ENCODE measurements at places on chromosomes 12 and 14. TPM values are rescaled to one million over a fixed set of nuclear protein-coding genes. Genes with fewer than 3 reads are reported as not detected.

The FRMD6 gene
- 73.4 TPM for total RNA-seq

The DEGS2 gene
- total RNA-seq = 13.2 TPM

The ARG2 gene
- 87.3 TPM for total RNA-seq

The GALNT6 gene
- 31.4 TPM for total RNA-seq

The KCNJ8 gene
- total RNA-seq = 4.0 TPM

The MYF6 gene
- total RNA-seq = not detected

The KRT75 gene
- total RNA-seq = not detected

GRCh38 chr14:92589213-92589852, 75.8 kb downstream of the RIN3 start:
- DNase-seq = peak; percentile 77

DNA sequence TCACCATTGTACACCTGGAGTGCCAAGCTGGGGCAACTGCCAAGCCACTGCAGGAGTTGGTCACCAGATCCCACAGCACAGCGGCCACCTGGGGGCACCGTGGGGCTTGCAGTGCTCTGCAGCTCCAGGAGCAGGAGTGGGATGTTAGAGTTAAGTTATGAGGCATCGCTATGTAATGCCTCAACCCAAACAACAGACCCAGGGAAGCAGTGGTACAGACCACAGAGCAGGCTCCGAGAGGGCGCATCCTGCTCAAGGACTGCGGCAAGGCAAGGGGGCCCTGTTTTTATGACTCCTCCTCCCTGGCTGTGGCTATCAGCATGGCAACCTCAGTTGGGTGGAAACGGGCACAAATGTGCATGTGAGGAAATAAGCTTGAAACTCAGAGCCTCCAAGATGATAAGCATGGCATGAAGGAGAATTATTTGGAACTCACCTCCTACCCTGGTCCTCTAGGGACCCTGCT, 63.1 kb downstream of the ARL6IP4 start:
- peak; percentile 83 for DNase-seq

DNA sequence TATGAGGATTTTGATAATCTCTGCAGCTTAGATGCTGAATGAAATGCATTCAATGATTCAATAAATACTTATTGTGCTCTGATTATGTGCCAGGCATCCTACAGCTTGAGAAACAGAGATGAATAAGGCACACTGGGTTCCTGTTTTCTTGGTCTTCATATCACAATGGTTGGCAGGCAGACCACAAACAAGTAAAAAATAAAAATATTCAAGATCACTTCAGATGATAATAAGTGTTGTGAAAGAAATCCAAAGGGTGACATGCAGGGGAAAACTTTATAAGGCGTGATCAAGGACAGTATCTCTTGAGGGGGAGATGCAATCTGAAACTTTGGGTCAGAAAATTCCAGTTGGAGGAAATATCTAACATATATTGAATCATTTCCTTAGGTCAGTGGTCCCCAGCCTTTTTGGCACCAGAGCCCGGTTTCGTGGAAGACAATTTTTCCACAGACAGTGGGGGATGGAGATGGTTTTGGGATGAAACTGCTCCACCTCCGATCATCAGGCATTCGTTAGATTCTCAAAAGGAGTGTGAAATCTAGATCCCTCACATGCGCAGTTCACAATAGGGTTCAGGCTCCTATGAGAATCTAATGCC, 73.7 kb upstream of the RAP1B start:
- DNase-seq = no peak

- no peak for DNase-seq
Observed at GRCh38 chr12:111180426-111181142, 188.3 kb downstream of the PHETA1 start.

DNA sequence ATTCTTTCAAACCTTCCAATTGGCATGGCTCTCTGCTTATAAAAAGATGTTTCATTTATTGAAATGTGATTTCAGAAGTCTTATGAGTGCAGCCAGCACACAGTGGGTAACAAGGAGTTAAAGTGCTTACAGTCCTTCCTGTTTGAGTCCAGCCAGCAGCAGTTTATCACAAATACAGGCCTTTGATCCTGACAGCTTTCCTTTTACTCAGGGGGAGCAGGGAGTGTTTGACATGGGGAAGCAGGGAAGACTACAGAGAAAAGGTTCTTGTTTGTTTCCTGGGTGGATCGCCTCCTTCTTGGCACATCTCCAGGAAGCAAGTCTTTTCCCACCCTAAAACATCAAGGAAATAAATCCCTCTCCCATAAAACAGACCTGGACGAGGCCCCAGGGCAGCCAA, 216.1 kb downstream of the MSRB3 start:
- DNase-seq = no peak

DNA sequence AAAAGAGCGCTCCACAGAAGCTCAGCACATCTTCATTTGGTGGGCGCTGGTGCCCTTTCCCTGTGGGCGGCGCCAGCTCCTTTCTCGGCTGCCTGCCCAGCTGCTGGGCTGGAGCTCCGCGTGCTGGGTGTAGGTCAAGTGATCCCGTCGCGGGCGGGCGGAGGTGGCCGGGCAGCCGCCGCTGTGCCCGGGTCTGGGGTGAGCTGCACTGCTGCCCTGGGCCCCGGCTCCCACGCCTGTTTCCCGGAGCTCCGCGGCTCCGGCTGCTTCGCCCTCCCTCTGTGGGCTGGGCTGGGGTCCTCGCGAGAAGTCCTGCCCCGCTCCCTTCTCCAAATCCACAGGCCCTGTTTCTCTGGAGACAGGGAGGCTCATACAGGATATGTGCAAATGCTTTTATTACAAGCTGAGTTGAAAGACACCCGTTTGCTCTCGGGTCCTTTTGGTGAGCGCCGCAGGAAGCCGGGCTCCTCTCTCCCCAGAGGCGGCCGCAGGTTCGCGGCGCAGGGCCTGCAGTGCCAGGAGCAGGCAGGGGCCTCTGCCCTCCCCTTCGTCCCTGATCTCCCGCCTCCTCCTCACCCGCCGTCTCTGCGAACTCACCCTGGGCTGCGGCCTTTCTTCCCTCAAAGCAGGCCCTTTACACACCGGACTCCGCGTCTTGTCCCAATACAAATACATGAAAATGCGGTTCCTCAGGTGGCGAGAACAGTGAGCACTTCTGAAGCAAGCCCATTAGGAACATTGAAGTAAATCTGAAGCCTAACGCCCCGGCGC, 67.8 kb upstream of the CAPRIN2 start:
- DNase-seq = peak; percentile 64

DNA sequence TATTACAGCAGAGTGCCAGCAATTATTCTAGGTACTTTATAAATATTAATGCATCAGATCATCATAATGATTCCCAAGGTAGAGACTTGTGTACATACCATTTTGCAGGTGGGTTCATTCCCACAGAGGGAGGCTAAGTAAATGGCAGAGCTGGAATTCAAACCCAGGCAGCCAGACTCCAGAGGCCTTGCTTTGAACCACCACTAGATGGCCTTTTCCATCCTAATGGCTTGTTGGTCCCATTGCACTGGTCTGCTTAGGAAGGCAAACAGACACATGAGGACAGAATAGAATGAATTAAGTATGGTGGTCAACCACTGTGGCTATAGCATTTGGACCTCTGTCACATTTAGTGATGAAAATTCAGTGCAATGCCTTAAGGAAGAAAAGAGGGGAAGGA, 158.7 kb downstream of the METTL25 start:
- DNase-seq = no peak

GRCh38 chr12:49615725-49616124, 7.6 kb upstream of the PRPF40B start:
- no peak for DNase-seq

DNA sequence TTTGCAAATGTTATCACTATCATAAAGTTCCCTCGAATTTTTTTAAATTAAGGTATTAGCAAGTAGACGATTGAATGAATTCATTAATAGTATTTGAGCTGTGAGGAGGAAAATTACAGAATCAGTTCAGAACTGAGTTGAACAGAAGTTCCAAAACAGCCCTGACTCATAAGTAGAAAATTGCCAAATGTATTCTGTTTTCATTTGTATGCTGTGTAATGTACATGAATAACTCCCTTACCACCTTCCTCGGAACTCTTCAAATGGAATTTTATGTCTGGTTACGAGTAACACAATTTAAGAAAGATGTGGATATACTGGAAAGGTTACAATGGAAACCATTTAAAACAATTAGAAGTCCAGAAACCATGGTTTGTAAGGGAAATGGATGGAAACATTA, 283.3 kb upstream of the FAR2 start:
- DNase-seq = no peak

GRCh38 chr12:981961-982360, 9.1 kb upstream of the ERC1 start:
- DNase-seq = no peak

GRCh38 chr14:74917646-74918081, 5.4 kb downstream of the RPS6KL1 start:
- DNase-seq = no peak

DNA sequence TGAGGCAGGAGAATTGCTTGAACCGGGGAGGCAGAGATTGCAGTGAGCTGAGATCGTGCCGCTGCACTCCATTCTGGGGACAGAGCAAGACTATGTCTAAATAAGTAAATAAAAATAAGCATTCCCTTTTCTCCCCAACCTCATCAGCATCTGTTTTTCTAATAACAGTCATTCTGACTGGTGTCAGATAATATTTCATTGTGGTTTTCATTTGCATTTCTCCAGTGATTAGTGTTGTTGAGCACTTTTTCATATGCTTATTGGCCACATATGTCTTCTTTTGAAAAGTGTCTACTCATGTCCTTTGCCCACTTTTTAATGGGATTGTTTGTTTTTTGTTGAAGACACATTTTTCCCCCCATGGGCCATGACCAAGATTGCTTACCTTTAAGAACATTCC, 243.2 kb downstream of the ADAMTS20 start:
- no peak for DNase-seq

- no peak for DNase-seq
Observed at GRCh38 chr12:113386866-113387566, 16.7 kb downstream of the SDS start.

DNA sequence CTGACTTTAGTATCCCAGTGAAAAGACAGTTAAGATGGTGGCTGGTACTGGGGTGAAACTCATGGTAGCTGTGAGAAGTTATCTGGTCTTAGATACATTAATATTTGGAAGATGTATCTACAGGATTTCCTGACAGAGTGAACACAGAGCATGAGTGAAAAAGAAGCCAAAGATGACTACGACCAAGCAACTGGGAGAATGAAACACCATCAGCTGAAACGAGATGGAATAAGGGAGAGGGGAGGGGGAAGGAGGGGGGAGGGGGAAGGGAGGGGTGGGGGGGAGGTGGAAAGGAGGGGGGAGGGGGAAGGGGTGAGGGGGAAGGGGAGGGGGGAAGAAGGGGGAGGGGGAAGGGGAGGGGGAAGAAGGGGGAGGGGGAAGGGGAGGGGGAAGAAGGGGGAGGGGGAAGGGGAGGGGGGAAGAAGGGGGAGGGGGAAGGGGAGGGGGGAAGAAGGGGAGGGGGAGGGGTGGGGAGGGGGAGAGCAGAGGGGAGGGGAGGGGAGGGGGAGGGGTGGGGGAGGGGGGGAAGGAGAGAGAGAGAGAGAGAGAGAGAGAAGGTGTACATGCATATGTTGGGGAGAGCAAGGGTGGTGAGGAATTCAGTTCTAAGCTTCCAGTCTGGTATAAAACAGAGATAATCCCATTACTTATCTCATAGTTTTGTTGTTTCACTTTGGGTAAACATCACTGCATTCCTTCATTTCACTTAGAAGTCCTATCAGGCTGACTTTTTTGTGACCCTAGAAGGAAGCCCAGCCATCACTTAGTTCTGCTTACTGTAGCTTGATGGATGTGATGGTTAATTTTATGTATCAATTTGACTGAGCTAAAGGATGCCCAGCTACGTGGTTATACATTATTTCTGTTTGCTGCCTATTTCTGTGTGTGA, 73.9 kb downstream of the SPPL3 start:
- no peak for DNase-seq

DNA sequence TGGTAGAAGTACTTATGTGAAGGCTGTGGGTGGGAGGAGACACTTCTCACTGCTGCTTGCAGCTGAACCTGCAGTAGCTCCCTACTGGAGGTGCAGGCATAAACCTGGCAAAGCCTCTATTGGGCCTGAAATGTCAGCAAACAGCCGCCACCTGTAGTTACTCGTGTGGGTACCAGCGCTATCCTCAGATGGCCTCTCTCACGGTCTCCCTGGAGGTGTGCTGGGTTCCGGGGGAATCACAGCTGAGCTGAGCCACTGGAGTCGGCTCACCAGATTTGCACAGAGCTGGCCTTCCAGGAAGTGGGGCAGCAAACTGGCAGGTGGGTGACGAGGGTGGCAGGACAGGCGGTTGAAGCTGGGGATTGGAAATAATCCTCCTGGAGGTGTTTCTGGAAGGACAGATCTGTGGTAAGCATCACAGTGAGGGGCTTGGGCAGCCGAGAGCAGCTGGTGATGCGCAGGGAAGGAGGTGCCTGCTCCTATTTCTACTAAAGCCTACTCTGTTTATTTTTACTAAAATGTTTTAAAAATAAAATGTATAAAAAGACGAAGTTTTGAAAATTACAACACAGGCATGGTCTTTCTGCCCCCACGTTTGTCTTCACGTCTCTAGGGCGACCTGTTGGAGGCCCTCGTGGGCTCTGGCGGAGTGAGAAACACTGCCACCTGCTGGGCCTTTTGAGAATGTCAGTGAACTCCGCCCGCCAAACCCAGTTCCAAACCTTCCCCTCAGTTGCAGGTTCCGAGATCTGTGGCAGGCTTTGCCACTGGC, 67.8 kb upstream of the PLEKHG3 start:
- peak; percentile 87 for DNase-seq

GRCh38 chr12:114658002-114658441, 26.0 kb downstream of the TBX3 start:
- no peak for DNase-seq

DNA sequence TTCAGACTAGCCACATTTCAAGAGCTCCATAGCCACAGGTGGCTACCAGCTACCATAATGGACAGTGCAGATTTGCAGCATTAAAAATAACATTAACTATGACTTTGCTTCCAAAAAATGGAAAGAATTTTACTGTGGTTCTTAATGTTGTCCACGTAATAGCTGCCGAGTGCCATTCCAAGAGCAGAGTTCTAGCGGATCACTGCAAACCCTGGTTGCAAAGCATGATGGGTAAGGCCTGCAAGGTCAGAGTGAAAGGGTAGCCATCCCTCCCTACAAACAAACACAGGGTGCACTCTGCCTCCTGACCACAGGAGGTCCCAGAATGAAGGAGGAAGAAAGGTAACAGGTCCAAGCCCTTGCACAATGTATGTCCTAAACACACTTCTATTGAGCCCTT, 157.6 kb downstream of the DPF3 start:
- no peak for DNase-seq

DNA sequence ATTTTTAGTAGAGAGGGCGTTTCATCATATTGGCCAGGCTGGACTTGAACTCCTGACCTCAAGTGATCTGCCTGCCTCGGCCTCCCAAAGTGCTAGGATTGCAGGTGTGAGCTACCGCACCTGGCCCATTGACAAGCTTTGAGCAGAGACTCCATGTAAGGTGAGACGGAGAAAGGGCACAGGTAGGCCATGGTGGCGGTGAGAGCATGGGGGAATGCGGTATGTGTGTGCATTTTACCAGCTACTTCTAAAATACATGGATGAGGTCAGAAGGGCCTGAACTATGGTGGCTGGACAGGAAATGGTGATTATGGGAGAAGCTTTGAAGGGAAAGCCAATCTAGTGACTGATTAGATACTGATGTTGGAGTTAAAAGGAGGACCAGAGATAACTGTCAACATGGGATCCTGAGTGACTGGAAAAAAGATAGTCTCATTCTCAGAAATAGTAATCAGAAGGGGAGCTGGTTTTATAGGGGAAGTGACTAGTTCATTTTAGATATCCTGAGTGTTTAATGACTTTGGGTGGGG, 21.9 kb upstream of the PTPRB start:
- DNase-seq = no peak

GRCh38 chr12:19572920-19573558, 133.7 kb downstream of the AEBP2 start:
- no peak for DNase-seq

All from Peyer's patch (tissue), 4 donors.